ENCODE measurements at places on chromosomes 7 and 10. TPM values are rescaled to one million over a fixed set of nuclear protein-coding genes. Genes with fewer than 3 reads are reported as not detected.

Gene NOS3
- polyA plus RNA-seq: 0.54 TPM

Gene NPC1L1
- polyA plus RNA-seq: 0.10 TPM

DNA sequence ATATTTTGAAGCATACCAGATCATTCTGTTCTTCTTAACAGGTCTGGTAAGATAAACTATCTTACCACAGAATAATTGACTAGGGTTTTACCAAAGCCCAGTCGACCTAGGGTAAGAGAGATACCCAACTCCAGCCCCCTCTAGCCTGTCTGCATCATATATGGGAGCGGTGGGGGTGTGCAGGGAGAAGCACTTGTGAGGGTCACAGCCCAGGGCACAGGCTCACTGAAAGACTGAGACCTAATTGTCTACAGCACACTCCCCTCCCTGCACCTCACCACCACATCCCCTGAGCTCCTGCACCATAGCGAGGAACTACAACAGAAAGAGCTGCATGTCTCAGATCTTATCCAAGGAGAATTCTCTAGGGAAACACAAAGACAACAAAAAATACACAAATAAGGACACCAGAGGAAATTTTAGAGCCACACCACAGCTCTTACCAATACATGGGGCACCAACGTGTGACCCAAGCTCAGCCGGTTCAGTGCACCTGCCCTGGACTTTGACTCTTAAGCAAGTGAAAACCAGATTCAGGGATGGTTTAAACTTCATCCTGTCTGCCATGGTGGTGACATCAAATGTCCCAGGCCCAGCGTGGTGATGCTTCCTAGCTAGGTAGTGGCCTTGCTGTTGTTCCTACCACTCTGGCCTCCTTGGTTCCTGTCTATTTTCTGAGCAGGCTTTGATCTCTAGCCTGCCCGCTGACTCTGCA is 150.8 kb downstream of the HERPUD2 start:
- no peaks in the 10 kb centered on the region for H3K27me3 ChIP-seq
- no peak overlapping the region for H3K27ac ChIP-seq
- no peaks in the 10 kb centered on the region for H3K4me1 ChIP-seq
- no peak for DNase-seq

Gene C10orf88
- 4.1 TPM for polyA plus RNA-seq

Gene FGL2
- polyA plus RNA-seq: 0.95 TPM

Gene CCNJ
- polyA plus RNA-seq: 2.8 TPM

GRCh38 chr7:35878351-35878750 is 77.5 kb downstream of the SEPTIN7 start:
- H3K4me3 ChIP-seq: no peak overlapping the region
- H3K27me3 ChIP-seq: no peaks in the 10 kb centered on the region
- H3K27ac ChIP-seq: no peak overlapping the region
- no peaks in the 10 kb centered on the region for H3K4me1 ChIP-seq
- H3K36me3 ChIP-seq: peaks cover 52% of the 10 kb centered on the region

DNA sequence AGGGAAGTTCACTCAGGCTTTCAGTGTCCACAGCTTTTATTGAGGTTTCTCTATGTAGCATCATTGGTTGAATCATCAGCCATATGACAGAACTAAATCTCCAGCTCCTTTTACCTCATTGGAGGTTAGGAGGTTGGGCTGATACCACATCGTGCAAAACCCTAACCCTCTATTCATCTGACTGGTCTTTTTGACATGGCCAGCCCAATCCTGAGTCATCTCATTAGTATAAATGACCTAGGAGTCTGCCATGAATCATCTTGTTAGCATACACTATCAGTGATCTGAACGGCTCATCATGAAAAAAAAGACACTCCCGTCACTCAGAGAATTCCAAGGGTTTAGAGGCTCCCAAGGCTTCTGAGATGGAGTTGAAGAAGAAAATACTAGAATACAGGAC is 669.8 kb upstream of the POT1 start:
- no peak overlapping the region for H3K4me3 ChIP-seq
- DNase-seq: no peak
- no peaks in the 10 kb centered on the region for H3K4me1 ChIP-seq
- H3K27ac ChIP-seq: no peak overlapping the region
- H3K36me3 ChIP-seq: no peaks in the 10 kb centered on the region

DNA sequence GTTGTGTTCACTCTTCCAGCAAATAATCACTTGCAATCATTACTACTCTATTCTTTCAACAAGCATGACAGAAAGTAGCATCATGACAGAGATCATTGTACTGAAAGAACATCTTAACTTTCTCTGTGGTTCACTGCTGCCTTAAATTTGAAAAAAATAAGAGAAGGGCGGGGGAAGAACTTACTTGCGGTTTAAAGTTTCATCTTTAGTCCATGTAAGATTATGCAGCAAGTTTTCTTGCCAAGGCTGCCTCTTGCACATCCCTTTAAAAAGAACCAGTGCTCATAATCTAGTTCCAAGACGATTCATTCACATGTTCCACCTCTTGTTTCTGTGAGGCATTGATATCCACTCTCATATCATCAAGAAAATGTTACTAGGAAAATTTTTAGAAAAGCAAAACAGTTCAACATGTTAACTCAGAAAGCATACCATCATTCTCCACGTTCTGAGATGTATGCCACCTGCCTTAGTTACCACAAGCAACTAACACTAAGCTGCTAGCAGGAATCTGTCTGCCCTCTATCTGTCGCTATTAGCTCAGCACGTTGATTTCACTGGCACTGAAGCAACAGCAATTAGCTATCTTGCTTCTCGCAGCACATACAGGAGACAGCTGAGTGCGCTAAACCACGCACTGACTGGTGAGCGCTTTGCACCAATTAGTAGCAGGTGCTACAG is at the start of gene PCDH15:
Gene PCDH15 (minus strand): TSS at position 491 of the 681 bp plus-strand sequence. CDS start 136,969 bp downstream, outside the sequence.
- H3K36me3 ChIP-seq: no peaks in the 10 kb centered on the region
- H3K4me3 ChIP-seq: no peak within 1 kb of the TSS
- no peaks in the 10 kb centered on the region for H3K27me3 ChIP-seq
- no peaks in the 10 kb centered on the region for H3K4me1 ChIP-seq
- H3K27ac ChIP-seq: no peak within 1 kb of the TSS

GRCh38 chr7:50779427-50779826 is 3.3 kb downstream of the GRB10 start:
- H3K4me1 ChIP-seq: no peaks in the 10 kb centered on the region
- no peak for DNase-seq
- H3K27me3 ChIP-seq: peaks cover 16% of the 10 kb centered on the region
- no peak overlapping the region for H3K4me3 ChIP-seq

DNA sequence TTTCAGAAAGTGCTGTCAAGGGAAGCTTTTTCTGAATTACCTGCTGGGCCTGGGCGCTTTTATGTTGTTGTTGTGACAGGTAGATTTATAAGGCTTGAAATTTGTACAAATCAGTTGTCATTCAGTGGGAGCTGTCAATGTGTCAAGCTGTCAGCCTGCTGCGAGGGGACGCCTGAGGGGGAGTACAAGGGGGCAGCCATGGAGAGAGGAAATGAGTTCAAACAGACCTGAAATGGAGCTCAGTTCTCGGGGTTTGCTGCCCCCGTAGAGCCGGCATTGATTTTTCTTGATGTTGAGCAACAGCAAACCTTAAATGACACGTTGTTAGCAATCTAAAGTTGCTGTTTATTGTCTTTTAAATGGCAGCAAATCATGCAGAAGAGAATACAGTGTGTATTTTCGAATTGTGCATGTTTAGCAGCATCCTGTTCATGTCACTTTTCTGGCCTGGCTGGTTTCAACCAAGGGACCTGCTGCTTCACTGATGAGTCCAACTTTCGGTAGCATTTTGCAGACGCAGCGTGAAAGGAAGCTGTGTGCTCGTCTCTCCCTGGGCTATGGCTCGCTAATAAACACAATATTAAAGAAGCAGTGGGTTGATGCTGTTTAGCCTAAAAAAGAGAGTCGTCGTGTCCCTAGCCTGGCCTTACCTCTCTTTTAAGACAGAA is 166.5 kb downstream of the LRMDA start:
- no peak for DNase-seq
- H3K4me3 ChIP-seq: no peak overlapping the region
- no peaks in the 10 kb centered on the region for H3K36me3 ChIP-seq
- H3K27ac ChIP-seq: no peak overlapping the region
- H3K27me3 ChIP-seq: no peaks in the 10 kb centered on the region
- no peaks in the 10 kb centered on the region for H3K4me1 ChIP-seq

- peak; percentile 27 for DNase-seq
- no peaks in the 10 kb centered on the region for H3K27me3 ChIP-seq
- H3K36me3 ChIP-seq: no peaks in the 10 kb centered on the region
- H3K4me3 ChIP-seq: peak overlapping the region; percentile 88
- peak overlapping the region; percentile 29 for H3K27ac ChIP-seq
These were observed 1.6 kb upstream of the GTF2I start for GRCh38 chr7:74655768-74656440.

Gene NKX1-2
- polyA plus RNA-seq: not detected

Gene LIPK
- not detected for polyA plus RNA-seq

GRCh38 chr10:5566614-5567013 is 41.9 kb downstream of the CALML3 start:
- no peaks in the 10 kb centered on the region for H3K36me3 ChIP-seq
- H3K4me3 ChIP-seq: no peak overlapping the region
- no peak overlapping the region for H3K27ac ChIP-seq
- H3K4me1 ChIP-seq: no peaks in the 10 kb centered on the region
- H3K27me3 ChIP-seq: no peaks in the 10 kb centered on the region

DNA sequence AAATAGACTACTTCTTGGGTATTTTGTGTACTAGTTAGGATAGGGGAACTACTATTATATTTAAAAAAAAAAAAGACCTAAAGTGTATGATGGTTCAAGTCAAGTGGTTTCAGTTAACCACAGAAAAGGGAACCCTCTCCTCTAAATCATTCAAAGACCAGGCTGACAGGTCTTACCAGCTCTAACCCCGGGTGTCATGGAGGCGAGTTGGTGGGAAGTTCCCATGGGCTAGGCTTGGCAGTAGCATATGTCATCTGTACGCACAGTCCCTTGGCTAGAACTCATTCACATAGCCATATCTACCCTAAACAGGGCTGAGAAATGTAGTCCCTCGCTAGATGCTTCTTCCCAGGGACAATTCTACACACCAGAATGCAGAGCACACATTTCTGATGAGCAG is 37.7 kb upstream of the KCNMA1 start:
- no peaks in the 10 kb centered on the region for H3K4me1 ChIP-seq
- H3K4me3 ChIP-seq: no peak overlapping the region
- no peaks in the 10 kb centered on the region for H3K36me3 ChIP-seq
- no peaks in the 10 kb centered on the region for H3K27me3 ChIP-seq

DNA sequence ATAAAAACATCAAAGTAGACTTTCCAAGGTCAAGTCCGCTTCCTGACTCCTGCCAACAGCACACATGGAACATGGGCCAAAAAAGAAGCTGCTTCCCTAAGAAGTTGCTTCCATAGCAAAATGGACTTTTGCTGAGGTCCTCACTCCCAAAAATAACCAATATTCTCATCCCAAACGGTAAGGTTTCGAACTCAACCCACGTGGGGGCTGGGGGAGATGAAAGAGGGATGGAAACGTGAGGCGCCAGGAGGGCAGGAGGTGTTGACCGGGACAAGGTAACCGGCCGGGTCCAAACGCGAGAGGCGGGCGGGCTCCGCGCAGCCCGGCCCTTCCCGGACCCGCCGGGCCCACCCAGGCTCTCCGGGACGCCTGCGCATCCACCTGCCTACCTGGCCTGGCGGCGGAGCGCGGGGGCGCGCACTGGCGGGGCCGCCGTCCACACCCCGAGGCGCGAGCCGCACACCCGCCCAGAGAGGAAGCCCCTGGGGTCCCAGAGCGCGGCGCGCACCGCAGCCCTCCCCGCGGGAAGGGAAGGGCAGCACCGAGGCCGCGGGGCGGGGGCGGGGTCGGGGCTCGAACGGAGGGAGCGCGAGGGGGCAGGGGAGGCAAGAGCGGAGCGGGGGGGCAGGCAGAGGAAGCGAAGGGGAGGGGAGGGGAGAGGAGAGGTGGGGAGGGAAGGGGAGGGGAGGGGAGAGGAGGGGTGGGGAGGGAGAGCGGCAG is 742 bp downstream of the LMBR1 start:
- DNase-seq: peak; percentile 75
- H3K4me3 ChIP-seq: peak overlapping the region; percentile 51
- no peaks in the 10 kb centered on the region for H3K36me3 ChIP-seq
- no peaks in the 10 kb centered on the region for H3K27me3 ChIP-seq

DNA sequence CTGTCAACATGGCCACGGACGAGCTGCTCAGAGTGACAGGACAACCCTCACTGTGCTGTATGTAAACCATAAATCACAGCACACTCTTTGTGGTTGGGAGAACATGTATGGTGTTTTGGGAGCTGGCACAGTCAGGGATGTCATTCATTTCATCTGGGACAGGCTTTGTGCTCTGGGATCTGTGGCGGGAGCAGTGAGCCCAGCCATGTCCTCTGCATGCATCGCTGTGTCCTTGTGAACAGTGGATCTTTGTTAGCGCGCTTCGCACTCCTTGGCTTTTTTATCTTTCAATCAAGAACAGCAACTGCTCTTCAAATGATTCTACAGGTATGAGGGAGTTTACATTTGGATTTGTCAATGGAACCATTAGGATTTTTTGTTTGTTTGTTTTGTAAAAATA is 7.1 kb downstream of the CCM2 start:
- peaks cover 28% of the 10 kb centered on the region for H3K4me1 ChIP-seq
- H3K27ac ChIP-seq: peak overlapping the region; percentile 54
- no peaks in the 10 kb centered on the region for H3K27me3 ChIP-seq
- peaks cover 3% of the 10 kb centered on the region for H3K36me3 ChIP-seq
- DNase-seq: no peak

DNA sequence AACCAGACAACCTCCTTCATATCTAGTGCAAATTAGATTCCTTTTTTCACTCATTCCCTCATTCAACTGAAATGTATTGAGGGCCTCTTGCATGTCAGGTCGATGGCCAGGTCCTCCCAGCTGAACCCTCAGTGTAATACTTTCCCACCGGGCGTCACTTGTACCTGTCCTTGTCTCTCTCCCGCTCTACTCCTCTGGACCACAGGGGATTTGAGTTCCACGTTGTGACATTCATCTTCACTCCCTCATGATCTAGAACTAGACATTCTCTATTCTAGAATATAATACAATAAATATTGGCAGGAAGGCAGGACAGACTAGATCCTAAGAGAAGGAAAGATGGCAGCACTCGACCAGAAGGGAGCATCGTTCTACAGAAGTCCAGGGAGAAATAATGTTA is 83.9 kb downstream of the WNT2 start:
- H3K27me3 ChIP-seq: no peaks in the 10 kb centered on the region
- H3K36me3 ChIP-seq: no peaks in the 10 kb centered on the region
- no peaks in the 10 kb centered on the region for H3K4me1 ChIP-seq
- no peak overlapping the region for H3K27ac ChIP-seq

Gene FAM25C
- polyA plus RNA-seq: not detected

Gene PTF1A
- polyA plus RNA-seq: not detected

Gene POLL
- polyA plus RNA-seq: 35.2 TPM

Gene EPHB6
- 65.3 TPM for polyA plus RNA-seq

DNA sequence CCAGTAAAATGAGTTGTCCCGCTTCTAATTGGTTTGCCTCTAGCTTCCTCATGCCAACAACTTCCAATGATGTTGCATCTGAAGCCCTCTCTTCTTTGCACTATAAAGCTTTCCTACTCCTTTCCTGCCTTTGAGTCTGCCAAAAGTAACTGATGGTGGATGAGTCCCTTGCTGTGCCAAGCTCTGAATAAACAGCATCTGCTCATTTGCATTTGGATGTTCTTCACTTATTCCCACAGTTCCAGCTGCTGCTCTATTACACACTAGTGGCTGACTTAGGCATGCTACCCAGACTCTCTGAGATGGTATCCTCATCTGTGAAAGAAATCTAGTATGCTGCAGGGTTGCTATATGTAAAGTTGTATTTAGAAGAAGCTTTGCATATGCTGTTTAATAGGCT is 24.9 kb downstream of the SFR1 start:
- H3K27me3 ChIP-seq: no peaks in the 10 kb centered on the region
- no peaks in the 10 kb centered on the region for H3K36me3 ChIP-seq
- H3K4me3 ChIP-seq: no peak overlapping the region
- no peak for DNase-seq
- H3K27ac ChIP-seq: no peak overlapping the region

- H3K27ac ChIP-seq: no peak overlapping the region
- H3K4me3 ChIP-seq: peak overlapping the region; percentile 29
- peaks cover 12% of the 10 kb centered on the region for H3K4me1 ChIP-seq
- no peaks in the 10 kb centered on the region for H3K36me3 ChIP-seq
- H3K27me3 ChIP-seq: peaks cover 31% of the 10 kb centered on the region
These were observed 931 bp downstream of the PAPSS2 start for GRCh38 chr10:87660484-87661133.

Gene THSD7A
- polyA plus RNA-seq: not detected

Measured in B cell (primary cell).